ENCODE measurements at places on chromosomes 1 and 21. TPM values are rescaled to one million over a fixed set of nuclear protein-coding genes. Genes with fewer than 3 reads are reported as not detected.

DNA sequence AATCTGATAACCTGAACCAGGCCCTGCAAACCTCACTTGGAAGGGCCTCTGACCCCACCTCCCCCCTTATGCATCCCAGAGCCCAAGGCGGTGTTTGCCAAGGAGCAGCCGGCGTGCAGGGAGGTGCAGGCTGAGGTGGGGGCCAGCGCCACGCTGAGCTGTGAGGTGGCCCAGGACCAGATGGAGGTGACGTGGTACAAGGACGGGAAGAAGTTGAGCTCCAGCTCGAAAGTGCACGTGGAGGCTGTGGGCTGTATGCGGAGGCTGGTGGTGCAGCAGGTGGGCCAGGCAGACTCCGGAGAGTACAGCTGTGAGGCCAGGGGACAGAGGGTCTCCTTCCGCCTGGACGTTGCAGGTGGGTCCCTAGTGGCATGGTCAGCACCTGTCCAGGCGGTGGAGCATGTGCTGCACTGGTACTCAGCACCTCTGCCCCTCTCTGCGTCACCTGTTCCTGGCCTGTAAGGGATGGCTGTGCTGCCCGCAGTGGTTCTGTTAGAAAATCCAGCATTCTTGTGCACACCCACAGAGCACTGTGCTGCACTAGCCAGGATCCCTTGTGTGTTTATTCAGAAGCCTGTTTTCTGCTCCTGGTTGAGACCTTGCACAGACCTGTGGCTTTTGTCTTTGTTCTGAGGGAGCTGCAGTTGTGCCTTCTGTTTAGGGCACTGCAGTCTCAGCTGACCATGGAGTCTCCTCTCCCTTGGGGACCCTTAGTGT, 11.6 kb downstream of the OBSCN start:
- no peak for DNase-seq
- H3K4me3 ChIP-seq, result no peak overlapping the region
- no peaks in the 10 kb centered on the region for H3K36me3 ChIP-seq
- H3K27ac ChIP-seq, result no peak overlapping the region
- H3K27me3 ChIP-seq, result no peaks in the 10 kb centered on the region

The OLIG2 gene
- total RNA-seq, result not detected

GRCh38 chr1:226662642-226663326, 76.3 kb downstream of the ITPKB start:
- peaks cover 38% of the 10 kb centered on the region for H3K4me1 ChIP-seq
- no peaks in the 10 kb centered on the region for H3K27me3 ChIP-seq
- H3K36me3 ChIP-seq, result peaks cover 2% of the 10 kb centered on the region
- H3K4me3 ChIP-seq, result no peak overlapping the region
- peak; percentile 94 for DNase-seq

- no peak overlapping the region for H3K27ac ChIP-seq
- no peak overlapping the region for H3K4me3 ChIP-seq
- DNase-seq, result peak; percentile 97
- no peaks in the 10 kb centered on the region for H3K36me3 ChIP-seq
- peaks cover 6% of the 10 kb centered on the region for H3K27me3 ChIP-seq
Measured at GRCh38 chr1:63746129-63746864, 27.5 kb upstream of the ROR1 start.

- no peak overlapping the region for H3K27ac ChIP-seq
- H3K36me3 ChIP-seq, result no peaks in the 10 kb centered on the region
Measured at GRCh38 chr1:6075748-6076147, 30.1 kb downstream of the KCNAB2 start.

GRCh38 chr1:21280482-21280881, 9.8 kb downstream of the ECE1 start:
- peak overlapping the region; percentile 90 for H3K27ac ChIP-seq
- no peak for DNase-seq
- H3K27me3 ChIP-seq, result no peaks in the 10 kb centered on the region
- no peak overlapping the region for H3K4me3 ChIP-seq
- peaks cover 12% of the 10 kb centered on the region for H3K36me3 ChIP-seq
- H3K4me1 ChIP-seq, result peaks cover 41% of the 10 kb centered on the region

GRCh38 chr1:26704629-26705028, 8.8 kb downstream of the ARID1A start:
- peaks cover 28% of the 10 kb centered on the region for H3K4me1 ChIP-seq
- no peaks in the 10 kb centered on the region for H3K27me3 ChIP-seq
- peaks cover 2% of the 10 kb centered on the region for H3K36me3 ChIP-seq
- H3K4me3 ChIP-seq, result no peak overlapping the region

DNA sequence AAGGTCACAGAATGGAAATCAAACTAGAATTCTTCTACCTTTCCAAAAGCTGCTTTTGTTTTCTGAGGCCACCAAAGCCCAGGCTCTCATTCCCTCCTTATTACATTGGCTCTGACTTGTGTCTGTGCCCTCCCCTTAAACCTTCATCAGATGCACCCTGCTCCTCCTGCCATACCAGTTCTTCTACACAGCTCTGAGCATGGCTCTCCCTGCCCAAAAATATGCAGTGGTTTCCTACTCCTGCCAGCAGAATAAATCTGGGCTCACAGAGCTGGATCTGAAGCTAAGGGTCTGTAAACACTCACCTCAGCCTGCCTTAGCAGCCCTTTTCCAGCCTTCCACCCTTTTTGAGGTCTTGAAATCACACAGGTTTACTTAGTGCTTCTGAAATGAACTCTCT, 55.0 kb downstream of the TTC3 start:
- H3K27ac ChIP-seq, result no peak overlapping the region
- H3K4me1 ChIP-seq, result no peaks in the 10 kb centered on the region
- DNase-seq, result no peak
- H3K36me3 ChIP-seq, result no peaks in the 10 kb centered on the region
- no peaks in the 10 kb centered on the region for H3K27me3 ChIP-seq
- no peak overlapping the region for H3K4me3 ChIP-seq

DNA sequence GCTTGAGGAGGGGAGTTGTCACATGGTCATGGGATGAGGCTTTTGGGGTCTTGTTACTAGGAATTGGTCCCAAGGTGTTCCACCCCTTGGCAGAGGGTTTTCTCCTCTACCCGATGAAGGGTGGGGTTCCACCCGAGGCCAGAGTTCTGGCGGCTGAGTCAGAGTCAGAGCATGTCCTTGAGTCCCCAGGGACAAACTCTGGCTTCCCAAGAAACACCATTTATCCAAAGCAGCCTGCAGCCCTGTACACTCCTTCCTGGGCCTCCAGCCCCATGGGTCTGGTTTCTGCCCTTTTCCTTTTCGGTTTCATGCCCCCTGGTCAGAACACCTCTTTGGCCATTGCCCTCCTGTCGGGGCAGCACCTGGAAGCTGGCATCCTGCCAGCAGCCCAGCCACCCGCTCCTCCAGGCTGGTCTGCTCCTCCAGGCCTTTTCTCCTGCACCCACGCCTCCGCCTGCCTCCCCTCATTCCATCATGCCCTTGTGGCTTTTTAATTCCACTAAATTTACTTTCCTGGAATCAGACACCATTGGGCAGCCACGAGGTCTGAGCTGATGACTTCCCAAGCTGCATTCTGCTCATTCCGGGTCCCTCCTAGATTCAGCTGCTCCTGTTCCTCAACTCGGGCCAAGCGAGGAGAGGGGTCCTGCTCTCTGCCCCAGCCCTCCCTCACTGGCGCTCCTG, 301.7 kb upstream of the VAMP3 start:
- DNase-seq, result peak; percentile 51
- H3K4me3 ChIP-seq, result no peak overlapping the region
- H3K27ac ChIP-seq, result no peak overlapping the region
- peaks cover 23% of the 10 kb centered on the region for H3K4me1 ChIP-seq
- no peaks in the 10 kb centered on the region for H3K27me3 ChIP-seq

DNA sequence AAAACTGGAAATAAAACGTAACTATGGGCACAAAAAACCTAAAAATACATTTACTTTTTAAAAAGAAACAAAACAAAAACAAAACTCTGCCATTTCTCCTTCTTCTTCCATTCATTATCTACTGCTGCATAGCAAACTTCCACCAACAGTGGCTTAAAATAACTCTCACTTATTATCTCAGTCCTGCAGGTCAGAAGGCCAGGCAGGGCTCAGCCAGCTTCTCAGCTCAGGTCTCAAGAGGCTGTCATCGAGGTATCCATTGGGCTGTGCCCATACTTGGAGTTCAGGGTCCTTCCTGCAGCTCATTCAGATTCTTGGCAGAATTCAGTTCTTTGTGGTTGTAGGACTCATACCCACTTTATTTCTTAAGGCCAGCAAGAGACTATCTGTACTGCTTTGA, 352.7 kb upstream of the PLD5 start:
- H3K27me3 ChIP-seq, result no peaks in the 10 kb centered on the region
- no peak overlapping the region for H3K4me3 ChIP-seq
- H3K36me3 ChIP-seq, result no peaks in the 10 kb centered on the region

- H3K4me1 ChIP-seq, result peaks cover 28% of the 10 kb centered on the region
- peak; percentile 73 for DNase-seq
- H3K27me3 ChIP-seq, result no peaks in the 10 kb centered on the region
- no peaks in the 10 kb centered on the region for H3K36me3 ChIP-seq
Measured at GRCh38 chr1:15158506-15159165, 5.1 kb downstream of the TMEM51 start.

DNA sequence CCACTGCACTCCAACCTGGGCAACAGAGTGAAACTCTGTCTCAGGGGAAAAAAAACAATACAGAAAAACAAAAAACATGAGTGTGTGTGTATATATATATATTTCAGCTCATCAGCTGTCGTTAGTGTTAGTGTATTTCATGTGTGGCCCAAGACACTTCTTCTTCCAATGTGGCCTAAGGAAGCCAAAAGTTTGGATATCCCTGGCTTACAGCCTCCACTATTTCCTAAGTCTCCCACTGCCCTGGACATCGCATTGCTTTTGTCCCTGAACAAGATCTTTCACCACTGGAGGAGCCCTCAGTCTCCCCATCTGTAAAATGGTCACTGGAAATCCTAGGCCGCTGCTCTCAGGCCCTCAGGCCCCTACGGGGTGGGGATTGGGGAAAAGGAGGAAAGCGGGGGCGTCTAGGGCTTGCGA, 391 bp upstream of the LDLRAP1 start:
- H3K4me3 ChIP-seq, result no peak overlapping the region
- DNase-seq, result no peak
- H3K4me1 ChIP-seq, result peaks cover 3% of the 10 kb centered on the region
- no peaks in the 10 kb centered on the region for H3K36me3 ChIP-seq

DNA sequence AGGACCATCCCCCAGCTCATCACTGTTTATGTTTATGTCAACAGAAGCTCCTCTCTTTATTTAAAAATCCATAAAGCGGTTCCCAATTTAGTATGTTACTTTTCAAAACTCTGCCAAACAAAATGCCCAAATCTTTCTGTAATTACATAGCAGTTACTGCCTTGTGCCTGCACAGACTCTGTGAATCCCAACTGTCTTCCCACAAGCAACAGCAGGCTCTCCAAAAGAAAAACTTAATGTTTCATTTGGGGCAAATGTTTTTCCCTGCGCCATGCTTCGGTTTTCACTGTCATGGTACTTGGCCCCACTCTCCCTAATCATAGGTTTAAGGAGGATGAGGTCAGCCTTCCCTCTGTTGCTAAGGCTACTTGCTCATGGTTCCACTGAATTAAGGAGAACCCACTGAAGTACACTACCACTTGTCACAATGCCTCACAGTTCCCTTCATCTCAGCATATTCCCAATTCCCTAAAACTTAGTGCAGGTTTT, 4.6 kb downstream of the COLGALT2 start:
- H3K27me3 ChIP-seq, result no peaks in the 10 kb centered on the region
- DNase-seq, result no peak
- no peaks in the 10 kb centered on the region for H3K4me1 ChIP-seq
- H3K4me3 ChIP-seq, result no peak overlapping the region
- H3K27ac ChIP-seq, result no peak overlapping the region

- DNase-seq, result no peak
- H3K27ac ChIP-seq, result no peak overlapping the region
- H3K27me3 ChIP-seq, result no peaks in the 10 kb centered on the region
- H3K36me3 ChIP-seq, result no peaks in the 10 kb centered on the region
Measured at GRCh38 chr1:192696082-192696481, 60.1 kb downstream of the RGS13 start.

DNA sequence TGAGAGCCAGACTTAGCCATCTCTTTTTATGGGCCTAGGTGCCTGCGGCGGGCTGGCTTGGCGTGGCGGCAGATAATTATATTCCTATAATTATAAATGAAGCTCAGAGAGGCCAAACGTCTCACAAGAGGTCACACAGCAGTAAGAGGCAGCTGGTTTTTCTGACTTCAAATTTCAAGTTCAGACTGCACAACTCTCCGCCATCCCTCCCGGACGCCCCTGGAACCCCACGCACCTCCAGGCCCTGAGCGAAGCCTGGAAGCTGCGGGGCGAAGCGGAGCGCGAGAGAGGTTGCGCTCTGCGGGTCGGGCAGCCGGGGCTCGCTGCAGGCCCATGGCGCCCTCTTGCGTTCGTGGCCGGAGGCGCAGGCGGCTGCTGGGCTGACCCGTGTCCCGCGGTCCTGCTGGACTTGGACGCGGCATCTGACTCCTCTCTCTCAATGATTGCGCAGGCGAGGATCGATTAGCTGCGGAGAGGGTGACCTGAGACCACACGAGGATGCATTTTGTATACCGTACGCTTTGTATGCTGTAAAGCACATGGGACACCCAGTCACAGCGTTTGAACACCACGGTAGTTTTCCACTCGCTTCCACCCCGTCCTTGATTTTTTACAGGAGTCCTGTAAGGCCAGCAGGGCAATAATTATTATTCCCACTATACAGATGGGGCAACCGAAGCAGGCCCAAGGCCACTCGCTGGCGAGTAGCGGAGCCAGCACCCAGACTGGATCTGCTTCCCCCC, 272.7 kb downstream of the FOXD2 start:
- H3K36me3 ChIP-seq, result no peaks in the 10 kb centered on the region
- no peak overlapping the region for H3K4me3 ChIP-seq
- peaks cover 2% of the 10 kb centered on the region for H3K4me1 ChIP-seq
- DNase-seq, result peak; percentile 20
- peaks cover 29% of the 10 kb centered on the region for H3K27me3 ChIP-seq
- H3K27ac ChIP-seq, result no peak overlapping the region

The CFAP45 gene
- 0.51 TPM for total RNA-seq

DNA sequence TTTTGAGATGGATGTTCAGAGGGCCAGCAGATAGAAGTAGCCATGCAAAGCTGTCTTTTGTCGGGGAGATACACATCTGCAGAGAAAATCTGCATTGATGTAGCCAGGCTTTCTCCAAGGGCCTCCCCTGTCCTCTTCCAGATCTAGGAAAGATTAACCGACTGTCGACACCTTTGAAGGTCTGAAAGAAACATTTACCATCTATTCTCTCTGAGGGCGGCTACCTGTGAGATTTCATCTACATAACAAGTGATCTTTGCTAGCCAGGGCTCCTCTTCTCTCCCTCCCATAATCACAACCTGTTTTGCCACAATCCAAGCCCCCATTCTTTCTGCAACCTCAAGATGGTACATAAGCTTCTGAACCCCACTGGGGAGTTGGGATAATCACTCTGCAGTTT, 193.6 kb downstream of the RGS7 start:
- H3K27ac ChIP-seq, result no peak overlapping the region
- no peak for DNase-seq
- no peaks in the 10 kb centered on the region for H3K36me3 ChIP-seq
- H3K4me1 ChIP-seq, result no peaks in the 10 kb centered on the region

- no peaks in the 10 kb centered on the region for H3K4me1 ChIP-seq
- DNase-seq, result no peak
- no peaks in the 10 kb centered on the region for H3K36me3 ChIP-seq
- no peak overlapping the region for H3K27ac ChIP-seq
- H3K27me3 ChIP-seq, result no peaks in the 10 kb centered on the region
- no peak overlapping the region for H3K4me3 ChIP-seq
Measured at GRCh38 chr1:29315262-29315661, 78.9 kb downstream of the PTPRU start.

- no peak overlapping the region for H3K4me3 ChIP-seq
- H3K27ac ChIP-seq, result no peak overlapping the region
- DNase-seq, result peak; percentile 40
- H3K4me1 ChIP-seq, result no peaks in the 10 kb centered on the region
- peaks cover 7% of the 10 kb centered on the region for H3K27me3 ChIP-seq
Measured at GRCh38 chr1:223129229-223129901, 13.7 kb downstream of the TLR5 start.

All from fibroblast of lung (primary cell).